ENCODE measurements at places on chromosomes 4 and X.

DNA sequence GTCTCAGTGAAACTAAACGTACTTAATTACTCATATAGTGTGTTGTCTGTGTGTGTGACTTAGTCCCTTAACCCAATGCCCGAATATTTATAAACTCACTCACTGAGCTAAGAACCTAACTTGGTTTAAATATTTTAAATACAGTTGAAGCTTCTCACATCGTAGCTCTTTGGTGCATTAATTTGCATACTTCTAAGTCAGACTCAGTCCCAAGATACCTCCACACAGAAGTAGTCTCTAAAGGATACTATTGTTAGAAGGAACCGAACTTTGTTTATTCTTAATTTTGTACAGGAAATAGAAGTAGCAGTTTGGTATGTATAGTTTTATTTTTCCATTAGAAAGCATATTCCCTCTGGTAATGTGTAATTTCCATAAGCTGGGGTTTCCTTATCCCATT, 54.0 kb upstream of the NKAP start:
- no peak for DNase-seq

- DNase-seq: no peak
Observed at GRCh38 chrX:101485212-101485949, at the start of gene ARMCX4. TSS of gene ARMCX4 (plus strand) at chrX:101485456. CDS start at chrX:101488590, 3,134 bp downstream.

DNA sequence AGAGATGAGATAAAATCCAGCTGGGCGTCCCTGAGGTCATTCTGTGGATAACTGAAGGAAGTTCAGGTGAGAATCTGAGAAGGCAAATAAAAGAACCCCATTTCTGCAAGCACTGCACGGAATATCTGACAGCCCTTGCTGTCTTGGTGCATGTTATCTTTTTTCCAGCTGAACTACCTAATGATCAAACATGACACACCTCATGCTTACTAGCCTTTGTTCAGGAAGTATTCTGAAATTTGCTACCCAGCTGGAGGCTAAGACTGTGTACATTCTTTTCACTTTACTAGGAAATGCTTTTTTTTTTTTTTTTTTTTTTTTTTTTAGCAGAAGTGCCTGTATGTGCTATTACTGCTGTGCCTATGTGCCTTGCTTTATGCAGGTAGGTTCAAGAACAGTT, 718.1 kb downstream of the SMARCA1 start:
- no peak for DNase-seq

DNA sequence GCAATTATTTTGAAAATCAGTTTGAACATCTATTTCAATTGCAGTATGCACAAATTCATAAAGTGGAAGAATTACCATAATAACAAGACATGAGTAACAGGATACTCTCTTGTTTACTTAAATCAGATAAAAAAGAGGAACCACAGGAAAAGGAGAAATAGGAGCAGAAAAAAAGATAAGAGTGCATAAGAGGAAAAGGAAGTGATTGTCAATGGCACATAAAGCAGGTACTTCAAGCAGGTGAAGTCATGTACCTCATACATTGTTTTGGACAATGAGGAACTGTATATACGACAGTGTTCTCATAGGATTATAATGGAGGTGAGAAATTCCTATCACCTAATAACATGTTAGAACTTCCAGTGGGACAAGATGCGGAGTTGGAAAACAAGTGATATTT, 334.5 kb upstream of the PCDH7 start:
- no peak for DNase-seq

GRCh38 chrX:136086521-136086920, 60.8 kb upstream of the FHL1 start:
- DNase-seq: no peak

- DNase-seq: no peak
Observed at GRCh38 chrX:265502-265901, 15.7 kb upstream of the PLCXD1 start.

All from coronary artery (tissue), 2 donors.